ENCODE measurements at places on chromosomes 6 and 20.

DNA sequence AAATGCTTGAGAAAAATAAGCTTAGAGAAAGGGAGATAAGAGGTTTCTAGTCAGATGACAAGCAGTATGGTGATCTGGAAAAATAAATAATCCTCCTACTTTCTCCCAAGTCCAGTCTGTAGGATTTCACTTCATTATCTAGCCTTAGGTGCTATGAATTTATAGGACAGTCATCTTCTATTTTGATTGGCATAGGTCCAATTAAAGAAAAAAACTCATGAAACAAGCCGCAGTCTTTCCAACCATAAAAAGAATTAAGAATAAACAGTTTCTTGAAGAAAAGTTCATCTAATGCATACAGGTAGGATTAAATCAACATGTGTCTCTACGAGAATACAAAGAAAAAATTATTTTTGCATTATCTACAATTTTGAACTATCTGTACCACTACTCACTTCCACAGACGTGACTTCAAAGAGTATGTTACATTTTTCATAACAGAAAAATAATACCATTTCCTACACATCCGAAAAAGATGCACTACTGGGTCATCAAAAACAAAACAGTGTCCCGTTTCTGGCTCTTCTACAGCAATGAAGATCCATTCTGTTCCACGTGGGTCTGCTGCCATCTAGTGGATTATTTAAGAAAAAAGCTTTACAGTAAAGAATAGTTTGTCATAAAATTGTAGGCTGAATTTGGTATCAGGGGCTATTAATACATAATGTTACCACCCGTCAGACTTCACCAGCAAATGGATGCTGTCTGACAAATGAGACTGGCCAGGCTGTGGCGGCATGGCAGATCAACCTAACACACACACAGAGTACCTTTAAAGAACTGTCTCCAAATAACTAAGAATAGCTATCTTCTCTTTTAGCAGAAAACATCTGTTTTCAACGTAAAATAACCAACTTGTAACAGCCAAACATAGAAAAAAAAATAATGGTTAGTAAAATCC lies 28.9 kb downstream of the STX7 start:
- DNase-seq = peak; percentile 78

DNA sequence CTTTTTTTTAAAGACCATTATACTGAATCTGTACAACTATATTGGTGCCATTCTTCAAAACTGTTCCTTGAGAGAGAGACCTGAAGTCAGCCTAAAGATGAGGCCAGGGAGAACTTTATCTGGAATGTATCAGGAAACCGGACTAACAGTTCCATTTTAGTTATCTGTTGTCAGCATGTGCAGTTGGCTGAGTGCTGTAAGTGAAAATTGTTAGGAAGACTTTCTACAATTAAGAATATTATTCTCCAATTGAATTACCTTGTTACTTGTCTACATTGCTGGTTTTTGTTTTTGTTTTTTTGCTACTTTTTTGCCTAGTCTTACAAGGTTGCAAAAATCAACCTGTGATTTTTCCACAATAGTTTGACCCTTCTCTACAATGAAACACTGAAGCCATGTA lies 7.5 kb downstream of the CEP57L1 start:
- no peak for DNase-seq

- DNase-seq = peak; percentile 92
Observed at GRCh38 chr20:45987108-45987780, 15.2 kb upstream of the ZNF335 start.

DNA sequence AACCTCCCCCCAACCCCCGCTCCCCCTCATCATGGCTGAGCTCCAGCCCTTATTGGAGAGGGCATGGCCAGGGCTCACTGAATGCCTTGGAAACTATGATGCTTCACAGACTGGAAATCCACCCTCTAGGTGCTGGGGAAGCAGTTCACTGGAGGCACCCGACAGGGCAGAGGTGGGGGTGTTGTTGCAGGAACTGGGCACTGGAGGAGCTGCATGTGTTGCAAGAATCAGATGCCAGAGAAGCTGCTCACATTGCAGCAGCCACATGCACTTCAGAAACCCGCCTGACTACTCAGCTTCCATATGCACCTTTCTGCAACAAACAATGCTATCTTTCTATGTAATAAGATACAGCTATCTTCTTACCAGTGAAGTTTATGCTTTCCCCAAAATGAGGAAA lies 7.9 kb upstream of the TBPL1 start:
- peak; percentile 48 for DNase-seq

DNA sequence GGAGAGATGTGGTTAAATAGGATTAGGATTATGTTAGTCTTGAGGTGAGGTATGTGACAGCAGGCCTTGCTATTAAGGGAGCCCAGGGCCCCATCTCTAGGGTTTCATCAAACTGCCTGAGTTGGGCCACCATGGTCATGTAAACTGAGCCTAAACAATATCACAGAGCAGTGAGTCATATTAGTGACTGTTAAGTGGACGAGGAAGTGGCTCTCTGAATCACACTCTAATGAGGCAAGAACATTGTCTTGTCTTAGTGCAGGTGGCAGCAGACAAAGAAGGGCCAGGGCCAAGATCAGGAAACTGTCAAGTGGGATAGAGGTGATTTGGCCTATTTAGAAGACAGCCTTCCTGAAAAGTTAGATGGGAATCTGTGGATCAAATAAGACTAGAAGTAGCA lies 23.1 kb downstream of the ENPP3 start:
- DNase-seq = no peak

GRCh38 chr6:109322825-109323224 lies 59.4 kb downstream of the CD164 start:
- DNase-seq = no peak

DNA sequence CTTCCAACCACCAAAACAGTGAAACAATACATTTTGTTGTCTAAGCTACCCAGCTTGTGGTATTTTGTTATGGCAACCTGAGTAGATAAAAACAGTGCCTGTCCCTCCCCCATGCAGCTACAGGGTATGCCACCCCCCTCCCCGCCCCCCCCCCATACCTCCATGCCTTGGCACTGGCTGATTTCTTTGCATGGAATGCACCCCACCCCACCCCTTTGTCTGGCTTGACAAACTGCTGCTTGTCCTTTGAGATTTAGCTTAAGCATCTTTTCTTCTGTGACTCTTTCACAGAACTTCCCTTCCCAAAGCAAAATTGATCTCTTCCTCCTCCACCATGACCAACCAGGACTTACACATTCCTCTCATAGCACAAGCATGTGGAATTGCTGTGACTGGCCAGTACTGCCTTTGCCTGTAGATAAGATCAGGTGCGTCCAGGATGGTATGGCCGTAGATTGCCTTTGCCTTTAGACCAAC lies 64.6 kb upstream of the ADGRF1 start:
- DNase-seq = peak; percentile 59

DNA sequence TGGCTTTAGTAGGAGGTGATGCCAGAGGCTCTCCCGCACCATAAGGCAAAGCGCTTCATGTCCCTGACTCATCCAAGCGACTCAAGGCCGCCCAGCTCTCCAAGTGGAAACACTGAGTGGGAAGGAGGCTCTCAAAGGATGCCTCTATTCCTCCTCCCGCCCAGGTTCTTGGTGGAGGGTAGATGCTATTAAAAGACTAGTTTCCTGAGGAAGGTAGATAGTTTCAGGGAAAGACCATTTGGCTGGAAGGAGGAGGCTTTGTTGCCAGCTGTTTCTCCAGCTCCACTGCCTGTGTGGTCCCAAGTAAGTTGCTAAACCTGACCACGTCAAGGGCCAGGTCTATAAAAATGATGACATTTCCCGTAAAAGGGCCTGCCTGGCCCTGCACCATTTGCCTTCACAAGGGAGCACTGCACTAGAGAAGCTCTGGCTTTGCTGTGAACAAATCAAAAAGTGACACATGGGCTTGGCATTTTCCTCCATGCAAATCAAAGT lies 48.2 kb downstream of the GMDS start:
- DNase-seq = no peak

- no peak for DNase-seq
Observed at GRCh38 chr6:116059713-116060571, 749 bp downstream of the FRK start.

DNA sequence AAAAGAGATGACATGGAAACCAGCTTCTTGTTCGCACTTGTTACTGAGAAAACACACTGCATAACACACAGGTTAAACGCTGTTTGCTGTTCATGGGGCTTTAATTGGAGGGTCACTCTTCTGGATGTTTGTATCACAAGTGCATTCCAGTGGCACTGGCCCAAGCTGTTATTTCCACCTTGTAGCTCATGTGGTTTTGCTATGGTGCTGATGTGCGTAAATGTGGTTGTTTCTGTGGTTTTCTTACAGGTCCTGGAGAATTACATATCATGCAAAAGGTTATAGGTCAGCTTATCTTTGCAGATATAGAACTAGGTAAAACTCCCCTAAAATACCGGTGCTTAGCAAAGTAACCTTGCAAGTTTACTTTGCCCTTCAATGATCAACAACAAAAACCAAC lies 89.3 kb upstream of the AHI1 start:
- no peak for DNase-seq

DNA sequence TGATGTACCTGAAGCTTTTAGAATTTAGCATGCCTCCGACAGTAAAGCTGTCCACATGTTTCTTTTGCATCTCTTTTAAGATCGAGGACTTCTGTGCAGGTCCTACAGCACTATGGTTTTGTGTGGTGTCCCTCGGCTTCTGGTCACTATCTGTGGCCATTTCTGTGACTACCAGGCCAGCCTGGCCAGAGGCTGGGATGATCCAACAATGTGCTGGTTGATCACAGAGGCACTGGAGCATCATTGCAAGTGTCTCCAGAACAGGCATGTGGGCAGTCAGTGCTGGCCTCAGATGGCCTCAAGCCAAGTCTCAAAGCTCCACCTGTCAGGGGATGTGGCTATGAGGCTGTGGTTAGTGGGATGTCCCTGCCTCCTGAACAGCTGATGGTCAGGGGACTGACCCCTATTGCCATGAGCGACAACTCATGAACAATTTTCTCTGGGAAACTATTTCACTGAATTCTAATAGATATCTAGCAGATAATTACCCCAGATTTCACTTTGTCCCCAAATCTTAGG lies 136.6 kb downstream of the SYNDIG1 start:
- DNase-seq = no peak

- no peak for DNase-seq
Observed at GRCh38 chr6:96927660-96928059, 3.1 kb downstream of the KLHL32 start.

- DNase-seq = peak; percentile 74
Observed at GRCh38 chr6:105993341-105994117, 92.6 kb upstream of the PRDM1 start.

DNA sequence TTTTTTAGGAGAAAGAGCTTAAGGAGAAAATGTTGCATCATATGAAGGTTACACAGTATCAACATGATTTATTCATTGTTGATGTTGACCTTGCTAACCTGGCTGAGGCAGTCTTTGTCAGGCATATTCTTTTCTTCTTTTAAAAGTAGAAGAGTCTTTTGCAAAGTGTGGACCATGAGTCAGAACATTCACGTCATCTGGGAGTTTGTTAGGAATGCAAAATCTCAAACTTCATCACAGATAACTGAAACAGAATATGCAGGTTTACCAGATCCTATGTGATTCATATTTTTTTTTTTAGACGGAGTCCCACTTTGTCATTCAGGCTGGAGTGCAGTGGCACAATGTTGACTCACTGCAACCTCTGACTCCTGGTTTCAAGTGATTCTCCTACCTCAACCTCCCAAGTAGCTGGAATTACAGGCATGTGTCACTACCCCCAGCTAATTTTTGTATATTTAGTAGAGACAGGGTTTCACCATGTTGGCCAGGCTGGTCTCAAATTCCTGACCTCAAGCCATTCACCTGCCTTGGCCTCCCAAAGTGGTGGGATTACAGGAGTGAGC lies 530.4 kb upstream of the BTBD3 start:
- no peak for DNase-seq

- DNase-seq = no peak
Observed at GRCh38 chr6:64146876-64147275, 511.3 kb downstream of the PHF3 start.

DNA sequence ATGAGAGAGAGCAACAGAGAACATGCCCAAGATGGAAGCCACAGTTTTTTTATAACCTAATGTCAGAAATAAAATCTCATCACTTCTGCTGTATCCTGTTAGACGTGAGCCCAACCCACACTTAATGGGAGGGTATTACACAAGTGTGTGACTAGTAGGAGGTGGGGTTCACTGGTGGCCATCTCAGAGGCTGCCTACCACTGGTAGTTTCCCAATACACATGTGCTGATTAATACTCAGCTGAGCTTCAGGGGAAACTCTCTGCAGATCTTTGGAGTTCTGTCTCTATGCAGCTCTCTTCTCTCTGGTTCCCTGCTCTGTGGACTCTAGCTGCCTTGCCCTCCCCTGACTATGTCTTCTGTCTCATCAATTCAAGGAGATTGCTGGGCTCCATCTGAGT lies 35.7 kb downstream of the CNBD2 start:
- no peak for DNase-seq

GRCh38 chr20:17816804-17817587 lies 117.2 kb downstream of the BANF2 start:
- no peak for DNase-seq

GRCh38 chr20:52899041-52899608 lies 73.0 kb upstream of the TSHZ2 start:
- no peak for DNase-seq

- DNase-seq = no peak
Observed at GRCh38 chr20:60986506-60987156, 265.4 kb upstream of the CDH4 start.

- DNase-seq = no peak
Observed at GRCh38 chr6:43544461-43544860, 27.6 kb downstream of the POLR1C start.

GRCh38 chr6:39090036-39090435 lies 24.9 kb downstream of the SAYSD1 start:
- DNase-seq = no peak

DNA sequence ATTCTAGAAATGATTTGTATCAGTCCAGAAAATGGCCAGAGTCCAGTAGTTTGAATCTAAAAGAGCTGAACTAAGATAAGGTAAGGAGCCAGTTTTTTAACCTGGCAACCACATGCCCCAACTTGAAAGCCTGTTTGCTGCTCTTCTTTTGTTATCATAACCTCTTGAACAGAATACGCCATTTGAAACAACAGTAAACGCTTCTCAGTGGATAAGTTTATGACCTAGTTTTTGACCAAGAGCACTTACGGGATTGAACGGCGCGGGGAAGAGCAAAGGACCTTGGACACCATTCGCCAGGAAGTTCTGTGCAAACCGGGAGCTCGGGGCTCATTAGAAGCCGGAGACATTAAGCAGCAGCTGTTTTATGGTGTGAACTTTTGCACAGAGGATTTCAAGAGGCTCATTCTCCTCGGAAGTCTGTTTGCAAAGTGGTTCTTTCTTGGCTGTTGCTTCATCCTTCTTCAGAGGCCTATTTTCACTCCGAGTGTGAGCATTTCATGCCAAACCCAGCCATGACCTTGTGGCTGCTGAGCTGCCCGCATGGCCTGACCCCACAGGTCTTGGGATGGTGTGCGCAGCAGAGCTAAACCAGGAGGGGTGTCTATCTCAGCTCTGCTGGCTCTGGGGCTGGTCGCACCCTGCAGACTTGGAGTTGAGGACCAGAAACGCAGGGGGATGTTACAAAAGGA lies 215.1 kb downstream of the SOX4 start:
- DNase-seq = no peak

DNA sequence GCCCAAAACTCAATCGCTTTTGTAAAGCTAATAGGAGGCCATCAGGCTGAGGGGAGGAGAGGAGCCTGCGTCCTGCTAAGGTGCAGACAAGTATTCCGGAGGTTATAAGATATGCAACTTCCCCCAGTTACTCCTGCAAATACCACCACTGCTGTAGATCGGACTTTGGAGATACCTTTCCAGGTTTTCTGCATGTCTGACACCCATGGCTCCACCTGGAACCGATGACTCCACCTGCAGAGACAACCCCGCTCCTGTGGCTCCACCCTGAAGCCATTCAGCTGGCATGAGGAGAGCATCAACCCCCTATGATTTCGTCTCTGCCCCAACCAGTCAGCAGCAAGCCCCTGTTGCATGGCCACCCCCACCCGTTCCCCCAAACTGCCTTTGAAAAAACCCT lies 59.7 kb upstream of the SAMD5 start:
- no peak for DNase-seq

Measured in GM23338 (cell line).